NCI-H1930 (cell line): ENCODE measurements at places on chromosomes 6 and 20.

GRCh38 chr20:50338479-50339391 is 148.1 kb downstream of the CEBPB start:
- no peak for DNase-seq

- DNase-seq, result peak; percentile 79
These were observed at the start of gene ZBTB46 for GRCh38 chr20:63830841-63831588. Gene ZBTB46, minus strand, starts transcription at chr20:63831264. Its CDS starts 40,507 bp downstream, at chr20:63790757.

GRCh38 chr20:57622579-57623381 is 2.6 kb upstream of the ZBP1 start:
- DNase-seq, result peak; percentile 47

- DNase-seq, result no peak
These were observed 35.2 kb downstream of the HFE start for GRCh38 chr6:26122402-26122792.

GRCh38 chr20:2750491-2751251 is 49.8 kb downstream of the CPXM1 start:
- no peak for DNase-seq

DNA sequence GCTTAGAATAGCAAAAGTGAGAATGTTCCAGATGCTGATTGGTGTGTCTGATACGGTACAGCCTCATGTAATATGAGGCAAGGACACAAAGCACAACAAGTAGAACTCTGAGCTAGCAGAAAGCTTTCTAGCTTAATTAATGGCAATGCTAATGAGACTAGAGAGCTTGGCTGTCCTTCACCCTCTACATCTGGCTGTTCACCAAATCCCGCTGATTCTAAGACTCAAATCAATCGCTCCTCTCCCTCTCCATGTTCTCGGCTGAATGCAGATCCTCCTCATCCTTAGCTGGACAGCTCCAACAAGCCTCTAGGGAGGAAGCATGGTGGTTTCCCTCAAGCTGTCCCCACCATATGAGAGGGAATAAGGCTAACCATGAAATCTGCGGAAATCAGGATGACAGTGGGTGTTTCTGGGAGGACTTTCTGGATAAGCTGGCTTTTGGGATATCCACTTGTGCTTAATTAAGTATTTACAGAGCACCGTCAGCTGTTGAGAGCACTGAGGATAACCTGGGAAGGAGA is 128.9 kb downstream of the FOXC1 start:
- no peak for DNase-seq

GRCh38 chr20:17795501-17796071 is 95.8 kb downstream of the BANF2 start:
- no peak for DNase-seq

DNA sequence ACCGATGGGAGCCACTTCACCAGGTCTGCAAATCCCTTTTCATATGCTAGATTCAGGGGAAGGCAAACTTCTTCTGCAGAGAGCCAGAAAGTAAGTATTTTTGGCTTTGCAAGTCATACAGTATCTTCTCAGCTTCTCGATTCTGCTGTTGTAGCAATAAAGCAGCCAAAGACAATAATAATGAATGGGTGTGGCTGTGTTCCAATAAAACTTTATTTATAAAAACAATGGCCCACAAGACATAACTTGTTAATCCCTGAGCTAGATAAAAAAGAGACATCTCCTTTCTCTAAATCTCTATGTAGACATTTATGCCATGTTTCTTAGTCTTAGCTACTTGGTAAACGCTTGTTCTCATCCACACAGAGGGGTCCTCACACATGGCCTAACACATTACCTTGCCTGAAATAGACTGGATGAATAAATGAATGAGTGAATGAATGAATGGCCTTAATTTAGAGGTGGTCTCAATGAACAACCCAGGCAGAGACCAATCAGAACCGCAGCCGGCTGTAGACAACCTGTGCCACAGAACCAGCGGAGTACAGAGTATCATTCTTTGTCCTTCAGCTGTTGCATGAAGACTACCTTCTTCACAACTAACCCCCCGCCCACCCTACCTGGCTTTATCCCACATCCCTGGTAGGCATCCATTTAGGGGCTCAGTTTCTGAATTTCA is 13.5 kb upstream of the PREX1 start:
- DNase-seq, result no peak

DNA sequence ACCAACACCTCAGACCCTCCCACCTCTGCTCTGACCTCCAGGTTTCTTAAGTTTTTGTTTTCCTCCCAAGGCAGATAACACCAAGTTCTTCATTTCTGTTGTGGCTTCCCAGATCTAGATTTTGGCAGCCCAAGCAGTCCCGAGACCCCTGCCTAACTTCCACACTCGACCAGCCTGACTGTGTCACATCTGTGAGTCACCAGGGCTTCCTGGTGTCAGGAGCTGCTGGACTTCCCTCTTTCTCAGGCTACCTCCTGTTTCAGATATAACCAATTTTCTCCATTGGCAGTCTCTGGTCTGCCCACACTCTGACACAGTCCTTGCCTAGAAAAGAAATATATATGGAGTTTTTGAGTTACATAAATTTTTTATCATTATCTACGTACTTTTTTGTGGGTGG is 46.1 kb upstream of the CCN6 start:
- DNase-seq, result no peak

- no peak for DNase-seq
These were observed 24.5 kb downstream of the CALHM6 start for GRCh38 chr6:116485559-116486184.

GRCh38 chr20:31695849-31696804 is 26.5 kb downstream of the BCL2L1 start:
- DNase-seq, result no peak

DNA sequence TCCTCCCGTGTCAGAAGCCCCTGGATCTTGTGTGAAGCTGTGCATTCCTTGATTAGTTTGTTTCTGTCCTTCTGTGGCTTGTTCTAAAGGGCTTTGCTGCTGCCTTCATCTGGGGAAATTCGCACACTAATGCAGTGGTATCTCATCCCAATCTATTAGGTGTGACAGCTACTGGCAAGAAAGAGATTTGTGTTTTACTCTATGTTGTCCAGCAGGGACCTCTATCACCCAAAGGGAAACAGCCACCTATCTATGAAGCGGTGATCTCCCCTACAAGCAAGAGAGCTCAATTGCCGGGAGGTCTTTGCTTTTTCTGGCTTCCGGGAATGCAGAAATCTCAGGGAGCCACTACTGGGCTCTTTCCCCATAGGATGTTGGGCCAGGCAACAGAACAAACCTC is 151.8 kb downstream of the NRN1 start:
- DNase-seq, result no peak

DNA sequence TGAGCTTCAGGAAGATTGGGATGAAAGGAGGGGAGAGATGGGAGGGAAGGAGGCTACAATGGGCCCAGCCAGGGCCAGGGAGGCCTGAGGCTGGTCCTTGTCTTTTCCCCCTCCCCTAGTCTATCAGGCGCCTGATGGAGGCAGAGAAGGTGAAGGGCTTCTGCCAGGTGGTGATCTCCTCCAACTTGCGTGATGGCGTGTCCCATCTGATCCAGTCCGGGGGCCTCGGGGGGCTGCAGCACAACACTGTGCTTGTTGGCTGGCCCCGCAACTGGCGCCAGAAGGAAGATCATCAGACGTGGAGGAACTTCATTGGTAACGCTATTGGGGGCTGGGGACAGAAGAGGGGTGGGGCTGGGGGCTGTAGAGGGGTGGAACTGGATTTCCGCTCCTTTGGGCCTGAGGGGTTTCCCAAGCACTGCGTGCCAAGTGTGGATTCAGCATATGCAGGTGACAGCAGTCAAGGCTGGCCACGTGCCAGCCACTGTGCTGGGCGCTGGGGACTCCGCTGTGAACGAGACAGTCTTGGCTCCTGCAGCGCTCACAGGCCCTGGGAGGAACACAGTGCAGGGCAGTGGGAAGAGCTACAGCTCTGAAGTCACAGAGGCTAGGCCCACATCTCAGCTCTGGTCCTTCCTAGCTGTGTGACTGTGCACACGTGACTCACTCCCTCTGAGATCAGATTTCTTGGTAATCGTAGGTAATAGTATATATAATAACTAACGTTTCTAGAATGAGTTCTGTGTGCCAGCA is 22.7 kb downstream of the SLC12A5 start:
- DNase-seq, result no peak

- no peak for DNase-seq
These were observed 82.6 kb upstream of the CCN6 start for GRCh38 chr6:111971181-111971841.

- DNase-seq, result no peak
These were observed 6.0 kb downstream of the APMAP start for GRCh38 chr20:24986436-24987015.

GRCh38 chr6:142510211-142510610 is 208.4 kb downstream of the ADGRG6 start:
- no peak for DNase-seq

DNA sequence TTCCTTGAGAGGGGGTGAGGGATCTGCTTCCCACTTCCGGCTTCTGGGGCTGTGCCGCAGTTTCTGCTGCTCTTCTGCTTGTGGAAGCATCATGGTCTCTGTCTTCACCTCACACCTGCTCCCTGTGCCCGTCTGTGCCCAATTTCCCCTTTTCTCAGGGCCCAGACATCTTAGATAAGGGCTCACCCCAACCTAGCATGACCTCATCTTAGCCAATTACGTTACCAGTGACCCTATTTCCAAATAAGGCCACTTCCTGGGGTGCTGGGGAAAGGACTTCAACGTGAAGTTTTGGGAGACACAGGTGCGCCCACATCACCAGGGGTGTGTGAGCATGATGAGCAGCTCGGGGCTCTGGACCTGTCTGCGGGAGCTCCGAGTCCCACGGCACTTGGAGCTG is 20.7 kb upstream of the RBBP8NL start:
- DNase-seq, result no peak

- DNase-seq, result no peak
These were observed 867 bp downstream of the NPBWR2 start for GRCh38 chr20:64106435-64106961.

DNA sequence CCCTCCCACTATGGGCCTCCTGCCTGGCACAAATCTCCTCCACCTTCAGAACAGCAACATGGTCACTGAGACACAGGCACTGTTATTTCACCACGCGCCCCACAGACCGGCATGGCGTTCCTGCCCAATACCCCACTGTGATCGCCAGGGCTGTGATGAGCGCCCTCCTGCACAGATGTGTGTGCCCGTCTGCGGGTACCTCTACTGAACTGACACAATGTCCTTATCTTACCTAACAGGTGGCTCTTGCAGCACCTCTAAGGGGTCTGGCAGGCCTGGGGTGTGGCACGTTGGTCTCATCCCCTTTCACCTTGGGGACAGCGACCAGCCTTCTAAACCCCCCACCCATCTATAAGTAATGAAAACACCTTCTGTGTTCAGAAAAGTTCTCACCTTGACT is 64.2 kb downstream of the STAU1 start:
- DNase-seq, result no peak

DNA sequence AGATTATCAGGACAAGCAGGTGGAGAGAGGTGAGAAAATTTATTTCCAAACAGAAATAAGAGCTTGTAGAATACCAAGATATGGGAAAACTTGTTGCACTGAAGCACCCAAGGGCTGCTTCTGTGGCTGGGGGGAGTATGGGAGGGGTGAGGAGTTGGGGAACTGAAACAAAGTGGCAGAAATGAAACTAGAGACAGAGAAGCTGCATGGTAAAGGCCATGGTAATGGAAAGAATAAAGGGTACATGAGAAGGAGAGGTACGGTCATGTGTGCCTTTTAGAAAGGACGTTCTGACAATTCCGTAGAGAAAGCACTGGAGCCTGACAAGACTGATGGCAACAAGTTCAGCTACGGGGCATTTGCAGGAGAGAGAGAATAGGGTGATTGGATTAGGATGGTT is 51.6 kb upstream of the RIN2 start:
- no peak for DNase-seq

DNA sequence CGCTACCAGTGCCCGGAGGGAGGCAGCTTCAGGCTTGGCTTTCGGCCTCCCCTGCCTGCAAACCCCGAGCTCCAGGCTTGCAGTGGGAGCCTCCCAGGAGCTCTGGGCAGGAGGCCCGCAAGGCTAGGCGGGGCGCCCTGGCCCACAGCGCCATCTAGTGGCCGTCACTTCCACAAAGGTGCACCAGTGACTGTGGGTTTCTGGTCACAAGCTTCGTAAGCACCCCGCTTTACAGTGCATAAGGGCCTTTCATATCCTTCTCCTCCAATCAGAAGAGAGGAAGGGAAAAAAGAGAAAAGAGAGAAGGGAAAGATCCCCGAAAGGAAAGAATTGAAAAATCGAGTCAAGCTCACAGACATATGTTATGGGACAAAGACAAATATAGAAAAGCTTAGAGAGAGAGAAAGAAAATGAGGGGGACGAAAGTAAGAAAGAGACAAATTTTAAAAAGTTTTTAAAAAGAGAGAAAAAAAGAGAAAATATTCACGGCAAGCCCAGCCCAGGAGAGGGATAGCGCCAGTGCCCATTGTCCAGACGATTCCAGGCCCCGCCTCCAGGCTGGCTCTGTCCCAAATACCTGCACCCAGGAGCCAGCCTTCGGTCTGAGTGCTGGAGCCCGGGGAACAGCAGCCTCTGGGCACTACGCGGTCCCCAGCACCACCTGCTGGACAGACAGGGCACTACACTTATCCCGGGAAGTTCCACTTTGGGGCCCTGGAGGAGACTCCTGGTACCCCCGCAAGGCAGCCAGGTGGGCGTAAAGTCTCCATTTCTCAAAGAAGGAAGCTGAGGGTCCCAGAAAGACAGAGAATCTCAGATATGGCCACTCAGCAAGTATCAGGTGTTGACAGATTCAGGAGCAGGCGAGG is 207.1 kb downstream of the PREX1 start:
- DNase-seq, result peak; percentile 80

GRCh38 chr6:13548500-13549210 is 25.7 kb upstream of the SIRT5 start:
- DNase-seq, result no peak

DNA sequence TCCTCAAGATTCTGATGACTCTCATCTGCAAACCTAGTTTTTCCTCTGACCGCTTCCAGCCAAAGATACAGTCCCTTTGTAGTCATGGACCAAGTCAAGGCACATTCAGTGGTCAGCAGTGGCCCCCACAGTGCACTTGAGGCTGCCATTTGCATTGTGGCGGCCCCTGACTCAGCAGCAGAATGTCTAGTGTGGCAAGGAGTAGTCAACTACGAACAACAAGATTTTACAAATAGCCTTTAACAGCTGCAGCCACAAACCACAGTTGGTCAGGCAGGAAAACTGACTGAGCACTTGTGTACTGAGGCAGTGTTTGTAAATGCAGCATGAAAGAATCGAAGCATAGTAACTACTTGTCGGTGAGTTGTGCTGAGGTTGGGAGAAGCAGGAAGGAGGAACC is 49.6 kb downstream of the SLC2A12 start:
- DNase-seq, result no peak

DNA sequence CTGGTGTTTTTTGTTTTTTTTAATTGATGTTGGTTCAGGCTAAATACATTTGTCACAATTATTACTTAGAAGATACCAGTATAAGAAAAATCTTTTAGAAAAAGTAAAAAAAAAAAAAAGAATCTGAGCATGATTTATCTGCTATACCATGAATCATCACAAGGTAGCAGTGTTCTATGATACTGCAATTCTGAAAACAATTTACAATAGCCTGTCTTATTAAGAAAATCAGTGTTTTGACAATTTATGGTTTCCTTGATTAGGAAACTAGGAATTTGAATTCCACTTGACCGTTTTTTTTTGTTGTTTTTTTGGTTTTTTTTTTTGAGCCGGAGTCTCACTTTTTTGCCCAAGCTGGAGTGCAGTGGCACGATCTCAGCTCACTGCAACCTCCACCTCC is 9.3 kb upstream of the MAK start:
- no peak for DNase-seq
